ENCODE measurements at places on chromosomes 3 and 15.
A peak's percentile ranks its signal among the peaks of the same experiment; 100 is the strongest.

DNA sequence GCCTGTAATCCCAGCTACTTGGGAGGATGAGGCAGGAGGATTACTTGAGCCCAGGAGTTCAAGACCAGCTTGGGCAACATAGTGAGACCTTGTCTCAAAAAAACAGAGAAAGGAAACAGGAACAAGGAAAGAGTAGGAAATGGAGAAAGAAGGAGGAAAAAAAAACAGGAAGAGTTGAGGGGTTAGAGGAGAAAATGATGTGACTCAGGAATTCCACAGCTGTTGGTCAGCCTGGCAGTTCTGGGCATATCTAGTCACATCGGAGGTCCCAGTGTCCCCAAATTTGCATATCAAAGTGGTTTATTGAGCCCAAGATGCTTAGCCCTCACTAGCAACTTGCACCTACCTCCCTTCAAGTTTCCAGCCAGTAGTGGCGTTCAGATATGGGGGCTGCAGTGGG, 18.8 kb upstream of the JMJD7 start:
- no peak for DNase-seq

DNA sequence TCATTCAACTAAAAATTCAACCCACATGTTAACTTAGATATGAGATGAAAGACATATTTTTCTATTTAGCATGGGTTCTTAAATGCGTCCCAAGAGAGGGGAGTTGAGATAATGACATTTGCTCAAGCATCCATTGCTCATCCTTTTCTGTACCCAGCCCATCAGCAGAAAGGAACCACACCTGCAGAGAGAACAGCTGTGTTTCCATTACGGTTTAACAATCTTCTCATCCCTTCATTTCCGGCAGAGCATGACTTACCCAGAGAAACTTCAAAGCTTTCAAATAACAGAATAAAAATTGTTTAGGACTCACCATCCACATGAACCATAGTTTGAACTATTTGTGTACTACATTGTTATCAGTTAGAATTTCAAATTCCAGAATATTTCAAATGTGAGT, 113.1 kb downstream of the TGFBR2 start:
- no peak for DNase-seq

GRCh38 chr15:69131362-69132220, 28.8 kb upstream of the GLCE start:
- no peak for DNase-seq

- peak; percentile 4 for DNase-seq
Observed at GRCh38 chr3:159664006-159664405, 324.6 kb upstream of the IL12A start.

- no peak for DNase-seq
Observed at GRCh38 chr15:35663956-35664355, 118.0 kb upstream of the DPH6 start.

- no peak for DNase-seq
Observed at GRCh38 chr15:63165166-63165859, 8.0 kb upstream of the RPS27L start.

DNA sequence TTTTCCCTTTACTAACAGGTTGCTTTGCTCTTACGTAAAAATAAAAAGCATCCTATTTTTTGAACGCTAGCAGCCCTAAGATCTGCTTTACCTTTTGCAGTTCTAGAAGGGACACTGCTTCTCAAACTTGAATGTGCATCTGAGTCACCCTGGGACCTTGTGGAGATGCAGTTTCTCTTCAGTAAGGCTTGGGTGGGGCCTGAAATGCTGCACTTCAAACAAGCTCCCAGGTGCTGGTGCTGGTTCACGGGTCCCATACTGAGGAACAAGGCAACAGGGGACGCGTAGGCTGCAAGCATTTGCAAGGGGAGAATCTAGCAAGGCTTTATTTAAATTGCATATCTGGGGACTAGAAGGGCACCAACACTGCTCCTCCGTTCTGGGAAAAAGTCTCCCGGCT, 30.0 kb downstream of the MB21D2 start:
- DNase-seq, result no peak

- DNase-seq, result no peak
Observed at GRCh38 chr3:46929324-46929723, 47.2 kb downstream of the CCDC12 start.

DNA sequence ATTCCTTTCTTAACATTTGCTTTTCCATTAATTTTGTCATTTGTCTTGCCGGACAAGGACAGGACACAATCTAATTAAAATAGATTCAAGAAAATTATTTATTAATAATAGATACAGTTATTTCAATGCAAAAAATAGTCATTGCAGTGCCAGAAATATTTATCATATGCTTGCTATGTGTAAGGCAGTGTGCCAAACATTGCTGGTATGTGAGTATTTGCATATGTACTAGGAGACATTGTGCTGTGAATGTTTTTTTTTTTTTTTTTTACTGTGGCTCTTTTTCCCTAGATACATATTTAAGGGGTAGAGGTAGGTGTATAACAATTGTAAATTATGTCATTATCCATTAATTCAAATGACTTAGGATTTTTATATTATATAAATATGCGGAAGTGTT, 23.3 kb downstream of the SPRED1 start:
- DNase-seq, result no peak

DNA sequence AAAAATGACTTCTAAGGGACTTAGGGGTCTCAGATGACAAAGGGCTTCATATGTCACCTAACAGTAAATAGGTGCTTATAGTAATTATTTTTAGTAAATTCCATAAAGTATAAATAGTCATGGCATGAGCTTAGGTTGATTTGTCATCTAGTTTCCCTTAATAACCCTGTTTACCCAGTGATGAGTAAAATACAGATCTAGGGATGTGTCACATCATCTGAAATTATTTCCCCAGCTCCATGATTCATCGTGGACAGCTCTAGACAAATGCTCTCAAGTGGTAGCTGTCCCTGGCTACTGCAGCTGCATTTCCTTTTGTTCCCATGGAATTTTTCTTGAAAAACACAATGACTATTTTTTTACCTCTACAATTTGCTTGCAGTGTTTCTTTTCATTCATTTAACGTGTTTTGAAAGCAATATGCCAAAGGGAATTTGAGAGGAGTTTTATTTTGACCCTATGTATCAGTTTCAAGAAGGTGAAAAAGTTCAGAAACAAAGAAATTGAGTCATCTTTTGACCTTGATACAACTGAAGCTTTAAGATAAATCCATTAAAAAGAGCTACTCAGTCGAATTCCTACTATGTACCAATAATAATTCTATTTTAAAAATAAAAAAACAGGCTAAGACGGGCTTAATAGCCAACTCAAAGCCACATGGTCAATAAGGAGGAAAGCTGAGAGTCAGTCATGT, 241.6 kb downstream of the KCNMB2 start:
- no peak for DNase-seq

DNA sequence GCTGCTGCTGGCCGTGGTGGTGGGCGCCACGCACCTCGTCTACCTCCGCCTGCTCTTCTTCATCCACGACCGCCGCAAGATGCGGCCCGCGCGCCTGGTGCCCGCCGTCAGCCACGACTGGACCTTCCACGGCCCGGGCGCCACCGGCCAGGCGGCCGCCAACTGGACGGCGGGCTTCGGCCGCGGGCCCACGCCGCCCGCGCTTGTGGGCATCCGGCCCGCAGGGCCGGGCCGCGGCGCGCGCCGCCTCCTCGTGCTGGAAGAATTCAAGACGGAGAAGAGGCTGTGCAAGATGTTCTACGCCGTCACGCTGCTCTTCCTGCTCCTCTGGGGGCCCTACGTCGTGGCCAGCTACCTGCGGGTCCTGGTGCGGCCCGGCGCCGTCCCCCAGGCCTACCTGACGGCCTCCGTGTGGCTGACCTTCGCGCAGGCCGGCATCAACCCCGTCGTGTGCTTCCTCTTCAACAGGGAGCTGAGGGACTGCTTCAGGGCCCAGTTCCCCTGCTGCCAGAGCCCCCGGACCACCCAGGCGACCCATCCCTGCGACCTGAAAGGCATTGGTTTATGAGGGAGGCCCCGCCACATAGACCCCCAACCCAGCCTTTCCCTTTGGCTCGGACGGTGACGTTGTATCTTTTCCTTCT, 1.1 kb downstream of the GPR27 start:
- DNase-seq, result no peak

- no peak for DNase-seq
Observed at GRCh38 chr15:89361451-89362202, 27.0 kb upstream of the POLG start.

DNA sequence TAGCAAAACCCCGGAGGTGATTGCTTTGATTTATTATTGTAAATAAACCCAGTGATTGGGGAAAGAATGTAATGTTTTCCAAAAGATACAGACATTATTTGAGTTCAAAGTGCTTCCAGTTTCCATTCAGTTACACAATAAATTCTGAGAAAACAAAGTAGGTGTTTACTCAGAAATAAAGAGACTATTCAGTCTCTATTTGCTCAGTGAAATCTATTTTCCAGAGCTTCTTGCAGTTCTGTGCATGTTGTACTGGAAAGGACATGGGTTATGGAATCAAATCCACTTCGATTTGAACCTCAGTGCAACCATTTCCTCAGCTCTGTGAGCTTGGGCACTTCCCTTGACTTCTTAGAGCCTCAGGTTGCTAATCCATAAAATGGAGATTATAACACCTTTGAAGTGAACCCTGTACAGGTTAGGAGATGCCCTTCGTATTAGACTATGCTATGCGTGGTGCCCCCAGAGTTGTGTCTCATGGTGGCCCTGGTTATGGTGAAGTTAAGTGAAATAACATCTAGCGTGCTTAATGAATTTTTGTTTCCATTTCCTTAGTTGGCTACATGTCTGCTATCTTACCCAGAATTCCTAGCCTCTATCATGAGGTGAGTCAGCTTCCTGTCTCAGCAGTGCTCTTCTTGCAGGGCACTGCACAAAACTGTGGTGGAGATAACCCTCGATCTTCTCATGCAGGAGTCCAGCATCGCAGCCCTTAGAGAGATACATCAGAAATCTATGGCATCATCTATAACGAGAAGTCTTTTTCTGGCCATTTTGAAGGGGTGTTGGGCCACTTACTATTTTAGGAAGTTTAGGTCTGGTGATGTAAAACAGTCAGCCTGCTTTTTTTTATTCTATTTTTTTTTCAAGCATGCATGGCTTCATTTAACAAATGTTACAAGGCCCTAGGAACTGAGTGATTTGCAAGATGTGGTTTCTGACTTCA, 97.7 kb downstream of the RPL39L start:
- DNase-seq, result no peak

DNA sequence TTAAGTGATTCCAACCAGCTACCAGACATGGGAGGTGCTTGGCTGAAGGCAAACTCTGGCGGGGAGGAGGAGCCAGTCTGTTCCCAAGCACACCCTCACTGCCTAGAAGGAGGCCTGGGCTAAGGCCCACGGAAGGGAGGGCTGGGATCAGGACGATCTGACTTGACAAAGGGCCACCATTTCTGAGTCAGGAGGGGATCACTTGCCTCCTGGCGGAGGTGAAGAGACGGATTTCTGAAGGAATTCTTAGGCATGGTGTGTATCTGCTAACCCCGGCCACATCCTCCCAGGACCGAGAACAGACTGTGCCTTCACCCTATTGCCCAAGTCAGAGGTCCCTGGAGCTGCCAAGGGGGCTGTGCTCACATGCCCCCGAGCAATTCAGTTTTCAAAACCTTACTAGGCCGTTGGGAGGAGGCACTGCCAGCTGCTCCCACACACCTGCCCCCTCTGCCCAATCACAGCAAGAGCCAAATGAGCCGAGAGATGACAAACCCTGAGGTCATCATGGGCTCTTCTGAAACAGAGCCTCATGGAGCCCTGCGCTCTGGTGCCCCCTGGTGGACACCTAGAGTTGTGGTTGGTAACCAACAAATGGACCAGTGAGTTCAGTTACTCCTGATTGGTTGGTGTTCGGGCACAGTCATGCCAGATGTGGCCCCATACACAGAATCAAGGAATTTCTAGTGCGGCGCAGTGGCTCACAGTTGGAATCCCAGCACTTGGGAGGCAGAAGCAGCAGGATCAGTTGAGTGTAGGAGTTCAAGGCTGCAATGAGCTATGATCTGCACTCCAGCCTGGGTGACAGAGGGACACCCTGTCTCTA, 6.5 kb upstream of the TNK2 start:
- DNase-seq, result no peak

GRCh38 chr3:45560281-45560971, 34.1 kb upstream of the LIMD1 start:
- DNase-seq, result no peak

DNA sequence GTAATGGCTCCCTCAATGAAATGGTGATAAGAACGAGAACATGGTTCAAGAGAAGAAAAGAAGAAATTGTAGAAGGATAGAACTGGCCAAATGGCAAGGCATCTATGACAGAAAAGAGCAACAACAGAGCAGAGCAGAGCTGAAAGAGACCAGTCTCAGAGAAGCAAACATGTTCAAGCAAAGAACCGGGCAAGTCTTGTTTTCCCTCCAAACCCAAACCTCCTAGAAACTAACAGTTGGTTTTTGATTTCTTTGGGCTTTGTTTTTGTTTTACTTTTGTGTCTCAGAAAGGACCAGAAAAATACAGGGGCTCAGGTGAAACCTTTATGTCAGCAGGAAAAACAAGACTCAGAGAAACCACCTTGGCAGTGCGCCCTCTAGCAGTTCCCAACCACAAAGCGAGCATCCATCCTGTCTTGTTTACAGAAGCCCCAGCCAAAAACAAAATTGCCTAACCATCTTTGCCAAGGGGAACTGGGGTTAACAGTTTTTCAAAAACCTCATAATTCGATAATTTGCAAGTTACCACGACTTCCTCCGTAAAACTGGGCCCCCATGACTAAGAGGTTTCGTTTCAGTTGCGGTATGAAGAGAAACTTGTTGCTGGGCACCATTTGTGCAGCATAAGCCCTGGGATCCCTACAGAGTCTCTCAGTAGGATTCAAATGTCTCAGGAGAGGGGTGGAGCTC, 159.2 kb upstream of the SLC24A5 start:
- no peak for DNase-seq

DNA sequence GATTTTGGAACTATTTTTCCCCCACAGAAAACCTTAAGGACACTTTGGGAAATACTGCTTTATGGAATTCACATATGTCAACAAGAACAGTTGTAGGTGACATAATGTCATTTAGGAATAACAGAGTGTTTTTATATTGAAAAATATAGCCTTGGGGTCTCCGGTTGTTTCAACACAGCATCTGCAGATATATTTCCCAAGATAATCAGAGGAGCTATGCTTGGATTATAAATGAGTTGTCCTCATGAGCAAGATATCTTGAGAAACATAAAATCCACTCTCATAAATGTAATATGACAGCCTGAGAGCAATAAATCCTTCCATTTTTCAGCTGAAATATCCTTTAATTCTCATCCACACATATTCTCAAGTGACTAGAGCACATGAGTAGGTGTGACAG, 473.7 kb upstream of the LMCD1 start:
- no peak for DNase-seq

DNA sequence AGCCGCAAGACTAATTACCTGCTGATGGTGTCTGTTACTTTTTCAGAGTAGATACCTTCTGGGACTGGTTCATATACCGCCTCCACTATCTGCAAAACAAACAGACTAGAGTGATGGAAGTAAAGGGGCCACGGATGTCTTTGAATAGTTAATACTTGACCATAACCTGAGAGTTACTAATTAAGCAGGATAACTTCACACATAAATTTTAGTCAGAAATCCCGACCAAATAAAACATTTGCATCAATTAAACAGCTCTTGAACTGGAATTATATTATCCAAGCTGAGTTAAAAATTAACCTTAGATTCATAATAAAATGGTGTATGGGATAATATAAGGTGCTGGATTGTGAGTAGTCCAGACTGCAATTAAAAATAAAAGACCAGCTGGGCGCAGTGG, 167.7 kb downstream of the NEK10 start:
- DNase-seq, result no peak
